ENCODE measurements at places on chromosomes 6 and 20.

DNA sequence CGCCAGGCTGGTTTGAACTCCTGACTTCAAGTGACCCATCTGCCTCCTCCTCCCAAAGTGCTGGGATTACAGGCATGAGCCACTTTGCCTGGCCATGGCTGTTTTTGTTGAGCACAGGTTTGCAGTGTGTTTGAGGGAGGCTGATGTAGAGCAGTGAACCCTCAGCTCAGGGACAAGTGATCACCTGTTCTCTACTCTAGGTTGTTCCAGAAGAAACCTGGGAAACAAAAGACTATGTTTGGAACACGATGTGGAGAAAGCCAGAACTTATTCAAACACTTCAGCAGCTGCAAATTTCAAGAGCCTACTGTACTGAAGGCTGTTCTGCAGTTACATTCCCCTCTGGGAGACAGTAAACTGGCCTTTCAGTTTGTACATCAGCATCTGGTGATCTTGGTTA lies 4.7 kb downstream of the TULP1 start:
- no peak for DNase-seq

DNA sequence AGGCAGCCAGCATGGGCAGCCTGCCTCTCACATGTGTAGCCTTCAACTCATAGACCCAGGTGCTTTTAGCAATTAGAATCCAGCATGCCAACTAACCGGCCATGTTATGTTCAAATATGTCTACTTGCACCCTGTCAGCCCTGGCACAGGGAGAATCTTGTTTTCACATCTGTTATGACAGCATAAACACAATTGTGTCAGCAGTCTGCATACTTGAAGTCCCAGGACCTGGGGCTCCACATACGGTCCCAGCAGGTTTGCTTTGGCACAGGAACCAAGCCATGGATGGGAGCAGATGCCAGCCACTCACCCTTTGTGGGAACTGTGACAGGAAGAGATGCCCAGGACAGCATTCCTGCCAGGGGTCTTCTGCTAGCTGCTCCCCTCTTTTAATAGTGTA lies 67.2 kb upstream of the SYNDIG1 start:
- DNase-seq, result no peak

DNA sequence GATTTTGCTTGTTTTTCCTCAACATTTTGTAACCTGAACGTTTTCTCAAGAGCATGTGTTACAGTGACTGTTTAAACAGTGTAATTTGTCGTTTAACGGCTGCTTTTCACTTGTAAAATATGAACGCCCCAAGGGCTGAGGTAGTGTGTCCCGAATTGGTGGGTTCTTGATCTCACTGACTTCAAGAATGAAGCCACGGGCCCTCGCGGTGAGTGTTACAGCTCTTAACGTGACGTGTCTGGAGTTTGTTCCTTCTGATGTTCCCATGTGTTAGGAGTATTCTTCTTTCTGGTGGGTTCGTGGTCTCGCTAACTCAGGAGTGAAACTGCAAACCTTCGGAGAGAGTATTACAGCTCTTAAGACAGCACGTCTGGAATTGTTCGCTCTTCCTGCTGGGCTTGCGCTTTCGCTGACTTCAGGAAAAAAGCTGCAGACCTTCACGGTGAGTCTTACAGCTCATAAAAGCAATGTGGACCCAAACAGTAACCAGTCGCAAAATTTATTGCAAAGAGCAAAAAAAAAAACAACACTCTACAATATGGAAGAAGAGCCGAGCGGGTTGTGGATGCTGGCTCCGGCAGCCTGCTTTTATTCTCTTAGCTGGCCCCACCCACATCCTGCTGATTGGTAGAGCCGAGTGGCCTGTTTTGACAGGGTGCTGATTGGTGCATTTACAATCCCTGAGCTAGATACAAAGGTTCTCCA lies 25.1 kb upstream of the TRIM27 start:
- DNase-seq, result no peak

DNA sequence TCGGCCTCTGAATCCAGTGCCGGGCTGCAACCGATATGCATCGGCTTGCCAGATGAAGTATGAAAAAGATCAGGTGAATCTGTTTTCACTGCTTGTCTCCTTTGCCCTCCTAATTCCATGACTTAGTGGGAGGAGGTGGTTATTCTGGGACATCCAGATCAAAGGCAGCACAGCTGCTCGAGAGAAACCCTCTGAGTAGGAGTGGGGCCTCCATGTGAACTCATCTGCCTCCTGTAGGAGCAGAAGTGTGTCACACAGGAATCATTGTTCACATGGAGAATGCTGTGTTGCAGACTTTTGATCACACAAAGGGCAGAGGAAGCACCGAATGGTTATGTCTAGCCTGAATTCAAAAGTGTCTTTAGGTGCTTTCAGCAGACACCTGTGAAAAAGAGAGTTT lies 73.1 kb upstream of the SLC22A1 start:
- no peak for DNase-seq

- DNase-seq, result no peak
Measured at GRCh38 chr20:40741507-40742106, 52.6 kb upstream of the MAFB start.

GRCh38 chr6:134031696-134032255 lies 20.6 kb downstream of the SLC2A12 start:
- no peak for DNase-seq

GRCh38 chr6:168623736-168624135 lies 182.8 kb downstream of the SMOC2 start:
- DNase-seq, result no peak

DNA sequence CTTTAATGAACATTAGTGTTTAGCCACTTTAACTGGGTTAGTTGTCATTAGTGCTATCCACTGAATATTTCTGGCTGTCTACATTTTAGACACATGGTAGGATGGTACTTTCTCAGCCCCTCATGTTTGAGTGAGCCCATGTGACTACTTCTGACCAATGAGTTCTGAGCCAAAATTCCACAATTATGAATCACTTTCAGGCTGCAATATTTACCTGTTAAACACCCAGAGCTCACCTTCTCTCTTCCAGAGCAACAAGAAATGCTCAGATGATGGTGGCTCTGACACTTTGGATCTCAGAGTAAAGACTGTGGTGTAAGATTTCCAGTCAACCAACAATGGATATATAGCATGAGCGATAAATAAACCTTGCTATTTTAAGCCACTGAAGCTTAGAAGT lies 24.8 kb downstream of the SPACA1 start:
- DNase-seq, result no peak

DNA sequence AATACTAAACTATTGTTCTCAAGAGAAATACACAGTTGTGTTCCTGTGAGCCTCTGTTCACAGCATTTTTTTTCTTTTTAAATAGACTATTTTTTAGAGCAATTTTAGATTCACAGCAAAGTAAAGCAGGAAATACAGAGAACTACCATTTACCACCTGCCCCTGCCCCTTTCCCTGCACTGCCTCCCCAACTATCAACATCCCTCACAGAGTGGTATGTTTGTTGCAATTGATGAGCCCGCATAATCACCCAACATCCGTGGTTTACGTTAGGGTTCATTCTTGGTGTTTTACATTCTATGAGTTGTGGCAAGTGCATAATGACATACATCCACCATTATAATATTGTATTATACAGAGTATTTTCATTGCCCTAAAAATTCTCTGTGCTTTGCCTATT lies 71.6 kb upstream of the TNFAIP3 start:
- no peak for DNase-seq

GRCh38 chr20:45251884-45252560 lies 2.3 kb downstream of the SLPI start:
- DNase-seq, result no peak
